ENCODE measurements at places on chromosomes 1 and 21.

DNA sequence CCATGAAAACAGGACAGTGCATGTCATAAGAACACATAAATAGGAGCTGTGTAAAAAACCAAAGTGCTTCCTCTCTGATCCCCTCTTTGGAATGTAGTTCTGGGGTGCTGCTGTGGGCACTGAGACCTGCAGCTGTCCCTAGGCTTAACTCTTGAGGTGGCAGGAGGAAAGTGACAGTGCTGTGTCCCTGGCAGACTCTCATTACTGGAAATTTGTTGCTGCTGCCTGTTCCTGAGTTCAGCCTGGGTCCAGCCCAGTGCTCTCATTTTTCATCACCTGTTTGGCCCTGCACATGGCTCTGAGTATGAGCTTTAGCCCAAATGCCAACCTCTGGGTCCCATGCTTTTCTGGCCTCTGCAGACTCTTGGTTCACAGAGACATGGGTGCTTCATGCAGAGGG is 329.3 kb downstream of the DSCAM start:
- DNase-seq: no peak

DNA sequence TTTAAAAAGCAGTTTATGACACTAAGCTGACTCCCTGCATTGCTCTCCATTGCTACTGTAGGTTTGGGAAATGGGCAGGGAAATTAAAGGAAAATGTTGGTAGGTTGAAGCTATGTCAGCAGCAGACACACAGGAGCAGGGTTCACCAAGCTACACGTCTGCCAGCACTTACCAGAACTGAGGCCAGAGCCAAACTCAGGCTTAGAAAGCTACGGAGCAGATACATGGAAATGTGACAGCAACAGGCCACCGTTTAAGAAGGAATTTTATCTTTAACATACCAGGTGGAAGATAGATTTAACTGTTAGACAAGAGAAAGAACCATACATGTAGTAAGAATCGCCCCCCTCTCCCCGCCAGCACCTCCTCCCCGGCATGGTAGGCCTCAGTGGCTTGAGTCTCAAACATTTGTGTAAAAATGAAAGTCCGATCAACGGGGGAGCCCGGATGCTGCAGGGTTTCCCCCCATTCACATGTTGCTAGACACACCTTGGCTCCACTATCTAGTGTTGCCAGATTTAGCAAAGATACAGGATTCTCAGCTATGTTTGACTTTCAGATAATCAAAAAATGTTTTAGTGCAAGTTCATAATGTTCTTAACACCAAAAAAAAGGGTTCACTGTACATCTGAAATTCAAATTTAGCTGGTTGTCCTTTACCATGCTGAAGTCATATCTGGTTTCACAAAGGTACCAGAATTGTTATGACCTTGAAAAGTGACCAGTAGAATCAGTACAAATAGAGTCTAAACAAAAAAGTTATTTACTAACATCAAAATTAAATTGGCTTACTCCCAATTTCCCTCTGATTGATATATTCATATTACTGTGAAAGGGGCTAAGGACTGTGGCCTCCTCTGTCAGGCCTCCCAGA is 6.7 kb downstream of the OR2T11 start:
- DNase-seq: no peak

GRCh38 chr1:20578062-20578461 is 10.8 kb upstream of the CDA start:
- DNase-seq: no peak

- DNase-seq: no peak
Observed at GRCh38 chr1:163202833-163203451, at the start of gene RGS5. RGS5 (minus strand) TSS chr1:163202916; CDS start chr1:163202835, 81 bp downstream.

GRCh38 chr1:219092206-219092605 is 81.5 kb upstream of the LYPLAL1 start:
- no peak for DNase-seq

DNA sequence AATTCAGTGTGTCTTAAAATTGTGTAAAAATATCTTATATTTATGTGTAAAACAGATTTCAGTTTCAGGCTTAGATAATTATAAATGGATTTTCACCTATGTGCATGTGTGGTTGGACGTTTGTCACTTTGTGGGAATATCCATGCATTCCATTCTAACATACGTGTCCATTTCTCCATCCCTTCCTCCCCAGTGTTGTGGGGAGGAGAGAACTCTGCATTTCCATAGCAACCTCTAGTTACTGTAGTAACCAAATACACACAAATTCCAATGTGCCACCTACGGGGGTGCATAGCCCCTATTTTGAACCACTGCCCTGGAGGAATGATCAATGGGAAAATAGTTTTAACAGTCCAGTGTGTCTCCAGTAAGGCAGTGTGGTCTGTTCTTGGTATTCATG is 79.0 kb downstream of the RASAL2 start:
- no peak for DNase-seq

DNA sequence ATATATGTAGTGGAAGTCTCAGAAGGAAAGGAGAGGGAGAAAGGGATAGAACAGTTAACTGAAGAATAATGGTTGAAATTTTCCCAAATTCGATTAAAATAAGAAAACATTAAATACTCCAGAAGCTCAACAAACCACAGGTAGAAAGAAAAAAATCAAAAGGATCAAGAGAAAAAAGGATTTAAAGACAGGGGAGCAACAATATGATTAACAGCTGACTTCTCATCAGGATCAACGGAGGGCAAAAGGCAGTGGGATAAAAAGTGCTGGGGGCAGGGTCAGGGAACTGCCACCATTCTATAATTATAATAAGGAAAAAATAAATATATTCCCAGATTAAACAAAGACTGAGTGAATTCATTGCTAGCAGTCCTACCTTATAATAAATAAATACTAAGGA is 55.3 kb downstream of the CDKN2C start:
- DNase-seq: no peak

GRCh38 chr1:162996261-162996660 is 72.9 kb upstream of the RGS4 start:
- DNase-seq: no peak

DNA sequence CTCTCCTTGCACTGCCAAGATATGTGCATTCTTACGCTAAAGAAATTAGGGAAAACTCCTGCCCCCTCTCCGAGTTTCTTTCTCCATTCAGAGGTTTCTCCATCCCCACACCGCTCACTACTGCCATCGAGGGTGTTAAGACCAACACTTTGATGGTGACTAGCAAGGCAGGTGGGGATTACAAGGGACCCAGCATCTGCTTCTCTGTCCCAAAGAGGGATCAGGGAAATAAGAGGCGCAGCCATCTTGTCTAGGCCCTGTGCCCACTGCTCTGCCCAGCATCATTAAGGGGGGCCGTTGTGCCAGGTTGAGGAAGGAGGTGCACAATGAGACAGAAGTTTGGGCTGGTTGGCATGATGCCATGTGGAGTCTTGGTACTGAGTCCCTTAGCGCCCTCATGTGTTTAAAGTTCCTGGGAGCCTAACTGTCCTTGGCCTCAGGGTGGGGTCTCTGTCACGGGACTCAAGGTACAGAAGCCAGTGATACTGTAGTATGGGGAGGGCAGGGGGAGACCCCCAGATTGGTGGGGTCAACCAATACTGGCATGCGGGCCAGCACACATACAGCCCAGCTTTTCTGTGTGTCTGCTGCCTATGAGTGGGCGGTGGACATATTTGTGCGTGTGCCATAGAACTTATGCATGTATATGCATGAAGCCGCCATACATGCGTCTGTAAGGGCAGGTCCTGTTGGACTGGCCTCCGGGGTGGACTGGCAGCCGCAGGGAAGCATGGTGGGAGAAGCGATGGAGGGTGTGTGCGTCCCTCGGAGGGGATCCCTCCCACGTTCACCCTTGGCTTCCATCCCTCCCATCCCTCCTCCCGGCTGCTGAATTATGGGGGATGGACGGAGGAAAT is 5.5 kb downstream of the EFNA3 start:
- peak; percentile 84 for DNase-seq

DNA sequence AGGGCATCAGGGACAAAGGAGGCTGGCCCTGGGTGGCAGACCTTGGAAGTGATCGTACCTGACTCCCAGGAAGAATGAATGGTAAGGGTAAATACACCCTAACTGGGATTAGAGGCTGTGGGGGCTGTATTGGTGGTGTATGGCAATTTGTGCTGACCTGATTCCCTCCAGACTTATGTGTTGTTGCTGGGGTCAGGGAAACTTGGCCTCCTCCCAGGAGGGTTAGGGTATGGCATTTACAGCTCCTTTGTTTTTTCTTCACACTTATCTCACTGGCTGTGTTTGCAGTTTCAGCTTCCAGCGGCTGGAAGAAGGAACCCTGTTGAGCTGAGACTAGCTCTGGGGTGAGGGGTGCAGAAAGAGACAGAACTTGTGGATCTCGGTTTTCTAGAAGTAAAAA is 8.2 kb downstream of the VANGL1 start:
- no peak for DNase-seq

DNA sequence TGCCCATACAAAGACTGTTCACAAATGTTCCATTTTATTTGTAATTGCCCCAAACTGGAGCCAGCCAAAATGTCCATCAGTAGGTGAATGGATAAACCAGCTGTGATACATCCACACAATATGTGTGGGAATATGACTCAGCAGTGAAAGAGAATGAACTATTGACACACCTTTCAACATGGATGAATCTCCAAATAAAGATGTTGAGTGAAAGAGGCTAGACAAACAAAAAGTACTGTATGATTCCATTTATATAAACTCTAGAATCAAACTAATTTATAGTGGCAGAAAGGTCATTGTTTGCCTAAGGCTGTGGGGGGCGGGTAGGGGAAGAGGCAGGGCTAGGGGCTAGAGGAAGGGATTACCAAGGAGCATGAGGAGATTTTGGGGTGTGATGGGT is 4.5 kb downstream of the DHCR24 start:
- DNase-seq: no peak

DNA sequence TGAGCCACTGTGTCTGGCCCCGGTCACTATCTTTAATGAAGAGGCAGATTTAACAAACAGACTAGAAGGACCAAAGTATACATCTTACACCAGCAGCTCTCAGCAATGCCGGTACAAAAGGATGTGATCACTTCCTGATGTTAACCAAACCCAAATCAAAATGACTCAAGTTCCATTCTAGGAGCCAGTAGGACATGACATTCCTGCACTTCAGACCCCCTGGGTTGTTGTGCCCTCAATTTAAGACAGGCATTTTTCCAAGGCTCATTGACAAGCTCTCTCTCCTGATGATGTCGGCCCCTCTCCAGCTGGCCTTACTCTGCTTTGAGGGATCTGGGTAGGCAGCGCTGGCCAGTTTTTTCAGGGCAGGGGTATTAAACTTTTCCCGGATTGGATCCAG is 35.1 kb downstream of the YARS1 start:
- no peak for DNase-seq

- no peak for DNase-seq
Observed at GRCh38 chr1:58966103-58966916, 182.5 kb upstream of the JUN start.

DNA sequence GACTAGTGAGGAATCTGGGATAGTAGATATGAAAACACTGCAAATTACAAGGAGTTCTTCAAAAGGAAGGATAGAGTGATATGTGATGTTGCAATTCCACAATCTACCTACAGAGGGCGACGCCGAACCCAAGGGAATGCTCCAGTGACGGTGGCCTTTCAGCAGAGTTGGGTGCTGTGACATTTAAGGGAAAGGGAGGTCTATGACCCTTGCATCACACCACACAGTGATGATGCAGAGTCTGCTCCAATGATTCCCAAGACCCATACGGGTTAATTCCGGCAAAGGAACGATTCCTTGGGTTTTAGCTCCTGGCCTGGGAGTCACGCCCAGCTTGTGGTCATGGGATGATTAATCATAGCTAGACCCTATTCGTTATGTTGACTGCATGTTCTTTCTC is 123.0 kb upstream of the IGSF21 start:
- DNase-seq: peak; percentile 34

DNA sequence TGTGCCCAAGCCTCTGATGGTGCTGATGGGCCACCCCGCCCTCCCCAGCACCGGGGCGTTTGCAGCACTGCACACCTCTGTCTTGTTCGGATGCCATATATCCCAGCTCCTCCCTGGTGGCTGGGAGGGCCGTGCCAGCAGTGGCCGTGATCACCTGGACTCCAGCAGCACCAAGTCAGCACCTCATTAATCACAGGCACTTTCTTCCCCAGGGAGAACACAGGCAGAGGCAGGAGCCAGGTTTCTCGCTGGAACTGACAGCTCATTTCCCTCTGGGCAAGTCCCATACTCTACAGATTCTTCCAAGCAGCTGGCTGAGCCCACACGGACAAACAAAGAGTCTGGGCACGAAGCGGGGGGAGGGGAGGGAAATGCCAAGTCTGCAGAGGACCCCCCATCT is 141.7 kb upstream of the EDN2 start:
- DNase-seq: no peak

GRCh38 chr1:44831516-44831915 is 11.5 kb downstream of the PTCH2 start:
- DNase-seq: peak; percentile 82

GRCh38 chr1:35854989-35855700 is 27.9 kb upstream of the AGO1 start:
- DNase-seq: no peak

DNA sequence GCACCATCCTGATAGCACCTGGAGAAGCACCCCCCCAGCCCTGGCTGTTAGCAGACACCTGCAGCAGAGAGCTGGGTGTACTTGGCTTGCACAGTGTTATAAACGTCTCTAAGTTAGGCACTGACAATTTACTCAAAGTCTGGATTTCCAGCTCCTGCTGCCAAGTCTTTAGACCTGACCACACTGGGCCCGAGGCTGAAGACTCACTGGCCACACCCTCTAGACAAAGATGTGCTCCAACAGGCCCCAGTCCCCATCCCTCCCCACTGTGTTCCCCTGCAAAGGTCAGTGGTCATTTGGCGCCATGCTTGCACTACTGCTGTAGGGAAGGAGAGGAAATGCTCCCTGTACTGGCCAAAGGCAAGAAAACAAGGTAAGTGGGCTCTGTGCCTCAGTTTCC is 31.1 kb downstream of the PADI6 start:
- DNase-seq: no peak

DNA sequence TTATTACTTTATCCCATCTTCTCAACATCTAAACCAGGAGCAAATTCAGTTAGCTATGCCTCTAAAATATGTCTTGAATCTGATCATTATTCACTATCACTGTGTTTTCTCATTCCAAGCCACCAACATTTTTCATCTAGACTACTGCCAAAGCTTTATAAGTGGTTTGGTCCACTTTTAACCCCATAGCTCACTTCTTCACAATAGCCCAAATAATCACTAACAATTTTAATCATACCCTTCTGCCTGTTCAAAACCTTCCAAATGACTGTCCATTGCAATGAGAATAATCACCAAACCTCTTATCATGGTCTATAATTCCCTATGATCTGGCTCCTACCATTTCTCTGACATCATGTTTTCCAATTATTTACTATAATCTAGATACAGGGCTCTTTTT is 149.8 kb upstream of the ZNHIT6 start:
- DNase-seq: no peak

DNA sequence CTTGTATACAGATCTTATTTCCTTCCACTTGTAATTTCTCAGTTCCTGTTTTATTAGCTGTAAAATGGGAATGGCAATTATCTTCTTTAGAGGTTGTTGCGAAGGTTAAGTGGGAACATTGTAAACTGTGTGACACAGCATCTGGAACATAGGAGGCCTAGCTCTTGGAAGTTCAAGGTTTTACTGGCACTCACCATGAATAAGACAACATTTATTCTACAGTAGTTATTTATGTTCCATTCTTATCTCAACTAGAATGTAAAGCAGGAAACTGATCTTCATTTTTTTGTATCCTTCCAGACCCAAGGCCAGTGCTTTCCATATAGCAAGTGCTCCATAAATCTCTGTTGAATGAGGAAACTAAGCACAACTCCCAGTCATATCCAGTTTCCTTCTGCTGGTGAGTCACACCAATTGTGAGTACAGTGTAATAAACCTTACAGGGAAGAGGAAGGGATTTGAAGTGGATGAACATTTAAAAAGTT is 1.4 kb downstream of the BCL10 start:
- DNase-seq: peak; percentile 5

All from hematopoietic multipotent progenitor cell treated with erythropoietin and hydrocortisone succinate and interleukin-3 and kit ligand, for 8 days (in vitro differentiated cells).